H1 (cell line): ENCODE measurements at places on chromosomes 16 and 17. TPM values are rescaled to one million over a fixed set of nuclear protein-coding genes. Genes with fewer than 3 reads are reported as not detected.
A peak's percentile ranks its signal among the peaks of the same experiment; 100 is the strongest.

Gene WWP2
- total RNA-seq = 42.2 and 44.3 TPM in 2 replicates

GRCh38 chr16:74226338-74226954 is 70.2 kb upstream of the PSMD7 start:
- no peak for DNase-seq

Gene SLC16A13
- total RNA-seq = 4.7 and 5.8 TPM in 2 replicates

- DNase-seq = peak; percentile 61
These were observed 113.5 kb upstream of the RPL38 start for GRCh38 chr17:74089869-74090464.

DNA sequence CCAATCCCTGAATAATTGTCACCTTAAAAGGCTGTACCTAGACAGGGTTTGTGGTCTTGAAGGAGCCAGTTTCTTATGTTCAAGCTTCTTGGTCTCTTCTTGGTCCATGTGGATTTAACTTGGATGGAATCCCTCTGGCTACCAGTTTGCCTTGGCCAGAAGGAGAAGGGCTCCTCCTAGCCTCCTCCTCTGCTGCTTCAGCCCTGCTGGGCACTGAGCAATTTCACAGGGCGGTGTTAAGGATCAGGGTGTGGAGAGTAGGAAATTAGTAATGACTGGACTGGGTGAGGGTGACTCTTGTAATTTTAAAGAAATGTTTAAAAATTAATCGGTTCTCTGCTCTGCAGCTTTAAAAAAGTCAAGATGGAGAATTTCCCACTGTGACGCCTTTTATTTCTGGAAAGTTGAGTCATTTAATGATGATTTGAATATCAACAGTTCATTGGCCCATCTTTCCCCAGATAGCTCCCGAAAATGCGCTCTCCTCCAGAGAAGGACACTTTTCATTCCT is 96.4 kb downstream of the MSI2 start:
- DNase-seq = no peak

GRCh38 chr16:87728026-87728425 is 37.8 kb downstream of the KLHDC4 start:
- no peak for DNase-seq

GRCh38 chr16:57842601-57843000 is 40.3 kb upstream of the KIFC3 start:
- DNase-seq = no peak

Gene HYDIN
- 1.8 and 2.1 TPM in 2 replicates for total RNA-seq

Gene SPEM1
- total RNA-seq = not detected in 2 replicates

DNA sequence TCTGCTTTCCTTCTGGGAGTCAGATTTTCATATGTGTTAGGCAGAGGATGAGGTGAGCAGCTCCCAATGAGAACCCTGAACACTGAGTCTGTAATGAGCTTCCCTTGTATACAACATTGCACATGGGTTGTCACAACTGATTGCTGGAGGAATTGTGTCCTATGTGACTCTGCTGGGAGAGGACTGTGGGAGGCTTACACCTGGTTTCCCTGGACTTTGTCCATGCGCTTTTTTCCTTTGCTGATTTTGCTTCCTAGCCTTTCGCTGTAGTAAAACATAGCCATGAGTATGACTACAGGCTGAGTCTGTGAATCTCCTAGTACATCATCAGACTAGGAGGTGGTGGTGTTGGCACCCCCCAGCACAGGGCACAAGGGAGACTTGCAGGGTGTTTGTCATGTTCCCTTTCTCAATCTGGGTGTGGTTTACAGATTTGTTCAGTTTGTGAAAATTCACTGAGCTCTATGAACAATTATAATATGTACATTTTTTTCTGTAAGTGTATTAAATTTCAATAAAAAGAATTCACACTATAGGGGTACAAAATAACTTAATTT is 1.7 kb upstream of the PLK1 start:
- no peak for DNase-seq

DNA sequence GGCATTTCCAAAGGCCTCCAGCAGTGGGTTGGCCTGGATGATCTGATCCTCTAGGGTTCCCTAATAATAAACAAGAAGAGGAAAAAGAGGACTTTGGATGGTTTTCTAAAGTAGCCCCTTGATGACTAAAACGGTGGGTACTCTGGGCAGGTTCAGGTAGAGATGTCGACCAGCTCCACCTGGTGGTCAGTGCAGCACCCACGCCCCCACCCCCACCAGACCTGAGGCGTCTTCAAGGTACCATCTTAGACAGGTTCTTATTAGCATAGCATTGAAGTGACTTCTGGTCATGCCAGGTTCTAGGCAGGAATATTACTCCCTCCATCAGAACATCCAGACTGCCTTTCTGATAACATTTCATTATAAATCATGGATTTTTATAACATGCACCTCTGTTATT is 15.0 kb downstream of the MYH13 start:
- DNase-seq = peak; percentile 80

DNA sequence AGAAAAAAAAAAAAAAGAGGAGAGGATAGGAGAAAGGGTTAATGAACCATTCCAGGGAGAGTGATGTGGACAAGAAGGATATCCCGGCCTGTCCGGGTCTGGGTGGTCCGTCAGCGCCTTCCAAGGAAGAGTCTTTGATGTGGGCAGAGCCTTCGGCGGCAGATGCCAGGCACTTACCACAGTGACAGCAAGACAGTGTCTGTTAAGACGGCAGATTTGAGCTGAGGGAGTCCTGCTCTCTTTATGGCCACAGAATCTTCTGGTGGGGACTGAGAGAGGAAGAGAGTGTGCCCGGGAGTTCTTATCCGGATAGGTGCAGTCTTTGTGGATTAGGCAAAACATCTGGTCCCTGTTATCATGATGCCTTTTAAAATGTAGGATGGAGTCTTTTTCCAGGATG is 95.2 kb downstream of the ZDHHC7 start:
- DNase-seq = no peak

DNA sequence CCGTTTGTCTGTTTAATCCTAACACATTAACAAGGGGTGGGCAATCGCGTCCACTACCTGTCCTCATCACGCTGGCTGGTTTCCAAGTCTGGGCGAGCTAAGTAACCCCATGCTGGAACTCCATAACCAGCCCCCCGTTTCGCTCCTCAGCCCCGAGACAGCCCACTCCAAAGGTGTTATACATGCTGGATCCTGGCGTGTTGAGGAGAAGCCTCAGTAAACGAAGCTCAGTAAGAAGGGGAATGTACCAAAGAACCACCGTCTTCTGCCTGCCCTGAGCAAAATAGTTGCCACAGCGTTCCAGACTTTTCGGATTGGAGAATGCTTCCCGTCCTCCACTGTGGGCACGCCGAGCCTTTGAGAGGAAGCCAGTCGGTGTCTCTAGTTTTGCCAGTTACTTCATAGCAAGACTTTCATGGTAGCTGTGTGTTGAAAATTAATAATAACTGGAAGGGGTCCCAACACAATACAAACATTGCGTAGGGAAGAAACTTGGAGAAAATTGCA is 16.1 kb upstream of the C17orf78 start:
- DNase-seq = no peak

- DNase-seq = no peak
These were observed 22.5 kb downstream of the HEATR9 start for GRCh38 chr17:35846055-35846809.

Gene RNF43
- total RNA-seq = 0.89 and 2.4 TPM in 2 replicates

GRCh38 chr17:1146561-1147265 is 33.1 kb downstream of the ABR start:
- no peak for DNase-seq

GRCh38 chr16:9124908-9125584 is 33.6 kb downstream of the HAPSTR1 start:
- peak; percentile 66 for DNase-seq

DNA sequence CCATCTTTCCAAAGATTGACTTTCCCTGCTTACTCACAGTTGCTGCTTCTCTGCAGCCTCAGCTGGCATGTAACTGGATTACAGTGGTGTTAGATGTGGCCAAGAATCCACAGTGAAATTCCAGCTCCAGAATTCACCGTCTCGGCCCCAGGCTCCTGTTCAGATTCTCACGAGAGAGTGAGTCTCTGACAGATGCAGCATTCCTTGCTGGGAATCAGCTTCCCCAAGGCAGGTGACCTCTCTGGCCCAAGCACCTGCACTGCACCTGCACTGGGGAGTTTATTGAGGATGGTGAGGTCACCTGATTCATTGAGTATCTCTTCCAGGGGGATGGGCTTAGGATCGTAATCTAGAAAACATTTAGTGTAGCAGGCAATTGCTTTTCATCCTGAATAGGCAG is 600.5 kb upstream of the RBFOX1 start:
- DNase-seq = no peak

- DNase-seq = no peak
These were observed 12.6 kb downstream of the CHST6 start for GRCh38 chr16:75482434-75483205.
